ENCODE measurements at places on chromosomes 5 and 9. TPM values are rescaled to one million over a fixed set of nuclear protein-coding genes. Genes with fewer than 3 reads are reported as not detected.

DNA sequence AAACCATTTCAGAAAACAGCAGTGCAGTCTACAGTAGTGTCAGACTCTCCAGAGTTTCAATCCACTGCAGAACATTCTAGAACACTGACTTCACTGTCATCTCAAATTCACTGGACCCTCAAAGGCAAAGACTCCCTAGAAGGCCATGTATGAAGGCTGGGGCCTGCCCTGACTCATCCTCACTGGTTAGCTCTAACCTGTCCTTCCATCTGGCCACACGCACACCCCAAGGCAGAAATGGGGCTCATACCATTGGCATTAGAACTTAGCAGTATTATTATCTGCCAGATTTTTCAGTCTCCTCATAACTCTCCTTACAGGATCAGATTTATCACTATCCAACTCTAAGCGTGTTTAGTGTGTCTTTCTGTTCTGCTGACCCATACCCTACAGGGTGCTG is 20.4 kb downstream of the S1PR3 start:
- H3K27ac ChIP-seq: no peak overlapping the region
- DNase-seq: no peak
- no peaks in the 10 kb centered on the region for H3K36me3 ChIP-seq
- H3K27me3 ChIP-seq: no peaks in the 10 kb centered on the region
- no peak overlapping the region for H3K4me3 ChIP-seq
- H3K4me1 ChIP-seq: peaks cover 9% of the 10 kb centered on the region

- DNase-seq: no peak
- peaks cover 15% of the 10 kb centered on the region for H3K4me1 ChIP-seq
- no peak overlapping the region for H3K27ac ChIP-seq
- H3K27me3 ChIP-seq: no peaks in the 10 kb centered on the region
Observed at GRCh38 chr9:98149422-98149821, 30.4 kb upstream of the TRIM14 start.

PCDHGB7 gene
- total RNA-seq: 4.4 TPM

MED10 gene
- total RNA-seq: 32.3 TPM

FST gene
- 7.6 TPM for total RNA-seq

DNA sequence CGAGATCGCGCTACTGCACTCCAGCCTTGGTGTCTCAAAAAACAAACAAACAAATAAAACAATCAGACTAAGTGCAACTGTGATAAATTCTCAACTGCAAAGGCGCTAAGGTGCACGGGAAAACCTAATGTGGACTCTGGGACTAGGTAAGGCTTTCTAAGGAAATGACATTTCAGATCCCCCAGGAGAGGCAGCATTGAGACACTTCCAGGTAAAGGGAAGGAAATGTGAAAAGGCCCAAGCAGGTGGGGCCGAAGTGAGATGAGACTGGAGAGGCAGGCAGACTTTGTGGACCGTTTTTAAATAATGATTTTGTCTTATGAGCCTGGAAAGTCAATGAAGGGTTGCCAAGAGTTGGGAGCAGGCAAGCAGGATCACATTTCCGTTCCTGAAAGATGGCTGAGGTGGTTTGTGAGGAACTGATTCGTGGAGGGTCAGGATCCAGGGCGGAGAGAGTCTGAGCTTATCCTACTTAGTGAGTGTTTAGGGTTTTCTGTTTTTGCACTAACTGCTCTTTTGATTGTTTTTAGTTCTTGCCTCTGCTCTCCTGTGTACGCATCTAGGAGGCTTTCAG is 2.0 kb upstream of the APBA1 start:
- peaks cover 14% of the 10 kb centered on the region for H3K4me1 ChIP-seq
- no peaks in the 10 kb centered on the region for H3K27me3 ChIP-seq
- H3K27ac ChIP-seq: peak overlapping the region; percentile 89

DNA sequence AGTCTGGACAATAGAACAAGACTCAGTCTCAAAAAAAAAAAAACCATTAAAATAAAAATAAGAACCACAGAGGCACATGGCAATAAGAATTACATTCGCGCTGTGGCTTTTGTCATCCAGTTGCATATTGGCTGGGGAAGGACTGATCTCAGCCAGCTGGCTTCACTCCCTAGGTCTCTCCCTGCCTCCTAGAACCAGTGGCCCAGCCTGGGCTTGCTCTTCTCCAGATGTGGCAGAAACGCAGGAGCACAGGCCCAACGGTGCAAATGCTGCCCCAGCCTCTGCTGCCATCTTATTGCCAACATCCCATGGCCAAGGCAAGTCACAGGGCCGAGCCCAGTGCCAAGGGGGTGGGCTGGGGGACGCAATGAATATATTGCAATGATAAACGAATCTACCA is 37.0 kb downstream of the NKX2-5 start:
- peaks cover 29% of the 10 kb centered on the region for H3K27me3 ChIP-seq
- H3K4me3 ChIP-seq: no peak overlapping the region
- no peaks in the 10 kb centered on the region for H3K4me1 ChIP-seq
- DNase-seq: no peak

DNA sequence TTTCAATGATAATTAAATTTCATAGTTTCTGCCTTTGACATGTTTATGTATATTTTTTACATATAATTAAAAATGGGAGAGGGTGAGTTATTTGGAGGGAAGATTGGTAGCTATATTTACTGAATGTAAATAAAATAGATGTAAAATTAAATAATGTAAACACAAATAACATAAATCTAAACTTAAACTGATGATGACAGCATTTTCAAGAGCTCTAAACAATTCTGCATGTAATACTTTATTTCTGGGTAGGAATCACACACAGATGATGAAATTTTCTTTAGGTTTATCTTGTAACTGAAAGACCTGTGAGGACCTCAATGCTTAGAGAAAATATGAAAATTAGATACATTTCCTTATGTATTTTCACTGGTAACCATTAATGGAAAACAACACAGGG is 42.2 kb upstream of the RIOK2 start:
- no peak for DNase-seq
- no peak overlapping the region for H3K27ac ChIP-seq
- H3K4me1 ChIP-seq: peaks cover 17% of the 10 kb centered on the region
- H3K36me3 ChIP-seq: no peaks in the 10 kb centered on the region
- H3K27me3 ChIP-seq: no peaks in the 10 kb centered on the region

TMEM252 gene
- 0.67 TPM for total RNA-seq

DNA sequence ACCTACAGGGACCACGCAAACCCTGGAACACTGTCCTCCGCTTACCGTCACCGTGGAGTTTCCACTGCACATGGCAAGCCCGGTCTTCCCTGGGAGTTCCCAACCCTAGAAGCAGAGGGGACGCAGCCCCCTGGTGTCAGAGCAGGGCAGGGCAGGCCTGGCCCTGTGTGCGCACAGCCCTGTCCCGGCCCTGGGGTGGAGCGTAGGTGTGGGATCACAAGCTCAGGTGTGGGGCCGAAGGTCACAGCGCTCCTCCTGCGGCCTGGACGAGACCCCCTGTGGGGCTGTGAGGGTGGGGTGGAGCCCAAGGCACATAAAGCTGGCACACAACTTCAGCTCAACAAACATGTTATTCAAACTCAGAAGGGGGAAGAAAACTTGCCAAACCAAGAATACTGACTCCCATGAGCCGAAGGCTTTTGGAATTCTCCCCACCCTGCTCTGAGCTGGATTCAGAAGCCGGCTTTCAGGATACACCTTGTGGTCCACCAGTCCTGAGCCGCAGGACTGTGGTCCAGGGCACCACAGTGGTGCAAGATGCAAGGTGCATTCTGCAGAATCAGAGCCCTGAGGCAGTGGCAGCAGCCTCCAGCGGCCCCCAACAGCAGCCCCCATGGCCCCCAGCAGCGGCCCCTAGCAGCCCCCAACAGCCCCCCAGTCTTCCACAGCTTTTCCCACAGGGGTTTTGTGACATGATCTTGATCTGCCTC is 11.8 kb upstream of the EXOC3 start:
- H3K4me1 ChIP-seq: peaks cover 18% of the 10 kb centered on the region
- H3K36me3 ChIP-seq: peaks cover 4% of the 10 kb centered on the region
- H3K27ac ChIP-seq: no peak overlapping the region
- H3K4me3 ChIP-seq: no peak overlapping the region
- no peaks in the 10 kb centered on the region for H3K27me3 ChIP-seq
- no peak for DNase-seq

KIAA0825 gene
- total RNA-seq: 3.1 TPM

GRCh38 chr5:169183576-169183975 is 117.4 kb downstream of the SLIT3 start:
- peaks cover under 1% of the 10 kb centered on the region for H3K27me3 ChIP-seq
- no peak overlapping the region for H3K4me3 ChIP-seq
- H3K36me3 ChIP-seq: no peaks in the 10 kb centered on the region

DNA sequence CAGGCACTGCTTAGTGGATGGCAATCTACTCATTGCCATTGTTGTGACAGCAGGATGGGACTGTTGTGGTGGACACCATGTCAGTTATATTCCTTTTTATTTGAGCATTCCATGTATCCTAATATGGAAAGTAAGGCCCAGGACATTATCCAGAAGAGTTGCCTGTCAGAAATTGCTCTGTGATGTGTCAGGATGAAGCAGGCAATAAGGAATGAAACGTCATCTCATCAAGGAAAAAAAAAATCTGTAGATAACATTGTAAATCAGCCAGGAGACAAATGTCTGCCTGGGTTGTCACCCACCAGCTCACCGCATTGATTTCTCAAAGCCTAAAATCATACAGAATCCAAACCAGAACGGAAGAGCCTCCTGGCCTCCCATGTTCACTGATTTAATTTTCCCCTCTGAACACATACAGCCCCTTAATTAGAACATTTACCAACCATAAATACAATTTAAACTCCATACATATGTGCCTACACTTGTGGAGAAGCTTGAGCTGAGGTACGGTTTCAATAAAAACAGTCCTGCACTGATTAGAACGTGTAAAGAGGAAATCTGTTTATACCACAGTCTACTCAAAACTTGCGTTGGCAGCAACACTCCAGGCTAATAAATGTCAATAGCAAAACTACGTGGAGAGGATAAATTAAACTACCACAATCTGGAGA is 73.9 kb downstream of the FOXD1 start:
- peaks cover 29% of the 10 kb centered on the region for H3K4me1 ChIP-seq
- H3K27me3 ChIP-seq: peaks cover 35% of the 10 kb centered on the region
- no peak overlapping the region for H3K27ac ChIP-seq
- H3K4me3 ChIP-seq: no peak overlapping the region

FSTL4 gene
- total RNA-seq: 11.3 TPM

- no peak for DNase-seq
- H3K27me3 ChIP-seq: peaks cover 2% of the 10 kb centered on the region
- H3K4me1 ChIP-seq: peaks cover 14% of the 10 kb centered on the region
- no peaks in the 10 kb centered on the region for H3K36me3 ChIP-seq
Observed at GRCh38 chr9:132833550-132834121, 44.4 kb downstream of the AK8 start.

DNA sequence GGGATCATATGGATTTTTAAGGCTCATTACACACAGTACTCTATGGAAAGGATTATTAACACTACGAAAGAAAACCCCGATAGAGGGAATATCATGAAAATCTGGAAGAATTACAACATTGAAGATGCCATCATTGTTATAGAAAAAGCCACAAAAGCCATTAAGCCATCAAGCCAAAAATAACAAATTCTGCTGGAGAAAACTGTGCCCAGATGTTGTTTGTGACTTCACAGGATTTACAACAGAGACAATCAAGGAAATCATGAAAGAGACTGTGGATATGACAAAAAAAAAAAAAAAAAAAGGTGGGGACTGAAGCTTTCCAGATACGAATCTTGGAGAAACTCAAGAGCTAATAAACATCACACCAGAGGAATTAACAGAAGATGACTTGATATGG is 433.8 kb upstream of the CDH6 start:
- H3K27me3 ChIP-seq: peaks cover under 1% of the 10 kb centered on the region
- H3K36me3 ChIP-seq: no peaks in the 10 kb centered on the region
- no peak overlapping the region for H3K4me3 ChIP-seq
- no peak overlapping the region for H3K27ac ChIP-seq

LIFR gene
- 32.7 TPM for total RNA-seq

- no peak for DNase-seq
- H3K27me3 ChIP-seq: no peaks in the 10 kb centered on the region
- H3K36me3 ChIP-seq: peaks cover 10% of the 10 kb centered on the region
- H3K4me3 ChIP-seq: no peak overlapping the region
Observed at GRCh38 chr9:121312169-121312568, 44.2 kb downstream of the GSN start.

PCDHA9 gene
- total RNA-seq: 2.5 TPM

KCNV2 gene
- total RNA-seq: not detected

DNA sequence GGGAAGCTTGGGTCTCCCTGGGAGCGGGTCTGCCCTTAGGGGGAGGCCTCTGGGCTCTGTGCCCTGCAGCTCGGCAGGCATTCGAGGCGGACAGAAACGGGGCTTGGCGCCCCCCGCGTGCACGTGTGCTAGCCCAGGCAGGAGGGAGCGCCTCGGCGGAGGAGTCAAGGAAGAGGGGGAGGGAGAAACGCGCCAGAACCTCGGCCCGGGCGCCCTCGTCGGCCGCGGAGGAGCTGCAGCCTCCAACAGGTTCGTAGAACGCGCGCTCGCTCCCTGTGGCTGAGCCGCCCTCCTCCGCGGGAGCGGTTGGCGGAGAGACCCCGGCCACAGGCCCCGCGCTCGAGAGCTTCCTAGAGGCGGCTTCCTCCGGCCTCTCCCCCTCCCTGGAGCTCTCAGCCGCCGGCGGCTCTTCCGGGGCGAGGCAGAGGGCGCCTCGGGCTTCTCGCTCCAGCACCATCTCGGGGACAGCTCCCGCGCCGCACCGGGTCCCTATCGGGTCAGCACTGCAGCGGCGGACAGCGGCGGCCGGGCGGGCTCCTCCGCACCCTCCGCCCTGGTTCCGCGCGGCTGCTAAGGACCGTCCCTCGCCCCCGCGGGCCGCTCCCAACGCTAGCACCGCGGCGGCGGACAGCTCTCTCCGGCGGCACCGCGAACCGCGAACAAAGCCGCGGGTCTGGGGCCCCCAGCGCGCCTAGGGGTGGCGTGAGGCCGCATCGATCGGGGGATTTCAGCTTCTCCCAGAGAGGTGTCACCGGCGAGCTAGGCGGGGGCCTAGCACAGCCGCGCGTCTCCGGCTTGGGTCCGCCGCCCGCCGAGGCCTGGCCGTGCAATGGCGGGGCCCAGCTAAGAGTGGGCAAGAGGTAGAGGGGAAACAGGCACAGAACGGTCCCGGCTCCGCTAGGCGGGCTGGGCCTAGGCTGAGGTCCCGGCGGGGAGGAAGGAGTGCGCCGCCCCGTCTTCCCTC is 74.6 kb upstream of the CPLX2 start:
- H3K36me3 ChIP-seq: no peaks in the 10 kb centered on the region
- H3K27me3 ChIP-seq: peaks cover 67% of the 10 kb centered on the region

GRCh38 chr9:130368631-130369103 is 76.1 kb upstream of the ASS1 start:
- no peak for DNase-seq
- H3K27me3 ChIP-seq: peaks cover 14% of the 10 kb centered on the region
- H3K36me3 ChIP-seq: no peaks in the 10 kb centered on the region
- H3K4me3 ChIP-seq: no peak overlapping the region
- H3K27ac ChIP-seq: no peak overlapping the region
- H3K4me1 ChIP-seq: peaks cover 10% of the 10 kb centered on the region

DNA sequence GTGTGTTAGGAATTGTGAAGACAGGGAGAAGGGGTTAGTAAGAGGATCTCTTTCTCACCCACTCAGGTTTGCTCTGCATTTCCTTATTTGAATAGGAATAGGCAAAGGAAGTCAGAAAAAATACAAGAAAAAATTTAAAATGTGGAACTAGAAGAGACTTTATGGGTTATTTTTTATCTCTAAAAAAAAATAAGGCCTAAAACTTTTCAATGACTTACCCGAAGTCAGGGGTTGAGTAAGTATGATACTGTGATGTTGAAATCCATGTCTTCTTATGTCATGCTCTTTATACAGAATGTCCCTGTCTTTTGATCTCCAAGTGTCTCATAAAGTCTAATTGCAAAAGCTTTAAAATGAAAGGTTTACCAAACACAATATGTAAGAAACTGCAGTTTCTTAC is 148.3 kb upstream of the PIK3R1 start:
- H3K27me3 ChIP-seq: no peaks in the 10 kb centered on the region
- H3K4me1 ChIP-seq: peaks cover 9% of the 10 kb centered on the region
- no peak overlapping the region for H3K27ac ChIP-seq
- H3K36me3 ChIP-seq: no peaks in the 10 kb centered on the region
- no peak overlapping the region for H3K4me3 ChIP-seq
- no peak for DNase-seq

- peaks cover 18% of the 10 kb centered on the region for H3K27me3 ChIP-seq
- H3K4me3 ChIP-seq: no peak overlapping the region
- no peak for DNase-seq
Observed at GRCh38 chr5:144191531-144191930, 20.9 kb downstream of the KCTD16 start.

Measured in type B pancreatic cell (in vitro differentiated cells).